Osteoblast (primary cell): ENCODE measurements at places on chromosomes 5 and 9. TPM values are rescaled to one million over a fixed set of nuclear protein-coding genes. Genes with fewer than 3 reads are reported as not detected.

The RETREG1 gene
- total RNA-seq, result 8.3 TPM in 2 replicates

The TMEM8B gene
- 2.1 and 2.5 TPM in 2 replicates for total RNA-seq

The LCN1 gene
- not detected in 2 replicates for total RNA-seq

The FSD1L gene
- 6.5 and 7.1 TPM in 2 replicates for total RNA-seq

The FCN2 gene
- not detected in 2 replicates for total RNA-seq

The IPO11 gene
- 24.2 and 24.5 TPM in 2 replicates for total RNA-seq

The SIGMAR1 gene
- total RNA-seq, result 72.7 and 73.4 TPM in 2 replicates

The ZNF454 gene
- total RNA-seq, result 2.5 and 3.8 TPM in 2 replicates

The ANKRD34B gene
- total RNA-seq, result not detected in 2 replicates

The PCSK1 gene
- 0.88 and 1.1 TPM in 2 replicates for total RNA-seq

The ANKRD18A gene
- under 0.01 TPM in 1 of 2 replicates, not detected in the other for total RNA-seq

The BHMT2 gene
- total RNA-seq, result 8.3 and 12.1 TPM in 2 replicates
